ENCODE measurements at places on chromosomes 5 and 9.

GRCh38 chr9:93657331-93658111 lies 81.1 kb downstream of the PHF2 start:
- DNase-seq, result no peak

- DNase-seq, result no peak
These were observed 33.7 kb downstream of the ELP1 start for GRCh38 chr9:108900176-108900575.

GRCh38 chr5:140964356-140964755 lies 1.9 kb upstream of the PCDHAC2 start:
- DNase-seq, result no peak

DNA sequence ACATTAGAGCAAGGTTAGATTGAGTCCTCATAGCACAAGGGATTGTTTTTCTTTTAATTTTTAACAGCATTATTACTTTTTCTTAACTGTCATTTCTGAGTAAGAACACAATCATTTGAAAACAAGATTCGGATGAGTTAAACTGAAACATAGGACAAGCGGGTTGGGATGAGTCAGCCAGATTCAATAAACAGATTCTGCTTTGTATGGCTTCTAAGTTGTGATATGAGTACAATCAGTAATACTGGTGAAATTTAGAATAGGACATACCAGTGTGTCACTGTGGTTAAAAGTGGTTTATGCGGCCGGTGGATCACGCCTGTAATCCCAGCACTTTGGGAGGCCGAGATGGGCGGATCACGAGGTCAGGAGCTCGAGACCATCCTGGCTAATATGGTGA lies 364.3 kb upstream of the CDH10 start:
- DNase-seq, result no peak

DNA sequence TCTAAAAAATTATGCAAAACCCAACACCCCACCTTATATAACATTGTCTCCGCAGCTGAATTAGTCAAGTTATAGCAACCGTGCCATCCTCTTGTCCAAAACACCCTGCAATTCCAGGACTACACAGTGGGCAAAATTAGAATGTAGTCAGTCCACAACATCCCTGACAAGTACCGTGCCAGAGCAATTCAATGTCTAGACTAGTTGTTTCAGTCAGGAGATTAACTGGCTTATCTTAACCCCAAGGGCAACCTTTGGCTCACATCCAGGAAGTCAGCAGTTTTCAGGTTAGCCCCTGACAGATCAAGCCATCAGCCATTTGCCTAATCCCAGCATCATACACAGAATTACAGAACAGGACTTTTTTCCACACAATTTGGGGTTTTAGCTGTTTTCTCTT lies 240.8 kb upstream of the TMEM161B start:
- no peak for DNase-seq

- DNase-seq, result no peak
These were observed 53.0 kb upstream of the GRAMD2B start for GRCh38 chr5:126369995-126370731.

DNA sequence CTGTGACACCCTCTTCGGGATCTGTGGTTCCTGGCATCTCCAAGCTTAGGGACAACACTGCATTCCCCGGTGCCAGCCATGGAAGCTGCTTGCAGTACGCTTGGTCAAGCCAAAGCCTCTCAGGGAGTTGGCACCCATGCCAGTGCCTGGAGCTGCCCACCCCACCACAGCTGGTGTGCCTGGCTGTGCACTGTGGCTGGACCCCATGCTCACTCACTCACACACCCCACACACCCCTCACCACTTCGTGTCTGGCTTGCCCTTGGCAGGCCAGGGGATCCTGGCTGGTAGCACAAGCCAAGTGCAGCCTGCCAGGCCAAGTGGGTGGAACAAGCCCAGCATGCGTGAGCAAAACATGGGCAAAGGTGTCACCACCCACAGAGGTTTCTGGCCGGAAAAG lies 324.5 kb upstream of the PTGER4 start:
- DNase-seq, result no peak

- DNase-seq, result no peak
These were observed 47.7 kb downstream of the SH3RF2 start for GRCh38 chr5:145984072-145984471.

DNA sequence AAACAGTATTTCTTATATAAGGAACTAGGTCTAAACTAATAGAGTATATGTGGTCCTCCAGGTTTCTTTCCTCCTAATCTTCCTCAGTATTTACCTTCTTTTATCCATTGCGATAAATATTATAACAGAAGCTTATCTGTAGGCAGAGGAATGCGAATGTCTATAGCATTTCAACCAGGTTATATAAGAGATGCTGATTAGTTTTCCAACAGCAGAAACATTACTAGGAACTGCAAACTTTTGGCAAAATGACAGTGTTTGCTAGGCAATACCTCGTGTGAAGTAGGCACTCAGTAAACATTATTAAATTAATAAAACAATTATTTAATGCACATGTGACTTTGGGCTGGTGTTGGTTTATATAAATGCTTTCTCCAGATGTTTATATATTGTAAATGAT lies 206.5 kb downstream of the GABRB2 start:
- DNase-seq, result no peak

DNA sequence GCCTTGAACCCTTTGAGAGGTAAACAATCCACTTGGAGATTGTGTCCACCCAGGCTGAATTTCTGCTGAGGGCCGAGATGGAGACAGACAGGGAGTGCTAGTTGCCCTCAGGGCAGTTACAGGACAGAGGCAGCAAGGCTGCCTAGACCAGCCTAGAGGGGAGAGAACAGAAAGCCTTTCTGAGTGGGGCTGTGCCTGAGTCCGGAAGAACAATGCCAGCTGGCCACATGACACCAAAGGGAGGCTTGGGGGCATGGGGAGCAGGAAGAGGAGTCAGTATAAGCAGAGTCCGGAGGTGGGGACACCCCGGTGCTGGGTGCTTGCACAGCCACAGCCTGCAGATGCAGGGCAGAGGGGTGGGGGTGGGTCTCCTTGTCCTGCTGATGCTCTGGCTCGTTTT lies 145.7 kb downstream of the CFAP90 start:
- DNase-seq, result no peak

DNA sequence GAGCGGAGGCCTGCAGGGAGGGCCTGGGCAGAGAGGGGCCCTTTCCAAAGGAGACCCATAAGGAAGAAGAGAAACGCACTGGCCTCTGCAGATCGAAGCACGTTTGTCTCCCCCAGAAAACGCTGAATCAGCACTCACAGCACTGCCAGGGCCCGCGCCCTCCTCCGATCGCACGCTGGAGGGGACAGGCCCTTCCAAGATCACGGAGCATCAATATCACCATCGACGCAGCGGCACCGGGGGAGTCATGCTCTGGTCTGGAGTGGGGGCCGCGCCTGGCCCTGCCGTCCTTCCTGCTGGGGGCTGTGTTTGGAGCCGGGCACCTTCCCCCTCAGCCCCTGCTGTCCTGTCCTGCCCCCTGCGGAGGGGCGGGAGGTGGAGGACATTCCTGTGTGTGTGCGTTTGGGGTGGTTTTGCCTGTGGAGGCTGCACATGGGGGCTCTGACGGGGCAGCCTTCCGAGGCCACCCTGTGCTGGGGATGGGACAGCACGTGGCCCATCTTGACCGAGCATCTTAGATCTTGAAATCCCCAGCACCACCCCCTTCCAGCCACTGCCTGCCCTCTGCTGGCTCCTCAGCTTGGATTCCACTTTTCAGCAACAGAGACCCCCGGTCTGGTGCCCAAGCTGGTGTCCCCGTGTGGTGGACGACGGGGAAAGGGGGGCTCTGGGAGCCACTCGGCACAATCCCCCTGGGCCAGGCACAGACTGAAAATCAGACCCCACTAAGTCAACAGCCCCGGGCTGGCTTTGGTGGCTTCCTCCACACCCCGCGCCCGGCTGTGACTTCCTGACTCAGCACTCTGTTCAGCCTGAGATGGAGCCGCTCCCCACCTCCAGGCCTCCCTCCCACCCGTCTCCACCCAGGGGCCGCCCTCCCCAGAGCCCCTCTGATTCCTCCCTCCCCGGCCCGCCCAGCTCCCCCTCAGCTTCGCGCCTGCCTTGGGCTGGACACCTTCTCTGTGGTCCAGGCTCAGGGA lies 8.3 kb downstream of the TMEM250 start:
- DNase-seq, result no peak

DNA sequence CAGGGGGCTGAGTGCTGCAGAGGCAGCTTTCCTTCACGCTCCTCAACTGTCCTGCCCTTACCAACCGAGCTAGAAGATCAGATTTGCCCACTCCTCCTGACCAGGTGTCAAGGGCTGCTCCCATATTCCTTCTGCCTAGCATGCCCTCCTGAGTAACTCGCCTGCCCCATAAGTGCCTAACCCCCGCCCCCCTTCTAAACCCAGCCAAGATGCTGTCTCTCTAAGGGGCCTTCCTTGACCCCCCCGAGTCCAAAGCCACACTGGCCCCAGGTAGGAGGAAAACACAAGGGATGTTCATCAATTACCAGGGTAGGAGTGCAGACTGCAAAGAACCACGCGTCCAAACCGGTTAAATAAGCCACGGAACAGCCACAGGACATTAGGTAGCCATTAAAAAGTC lies 4.8 kb downstream of the CCDC69 start:
- DNase-seq, result no peak

DNA sequence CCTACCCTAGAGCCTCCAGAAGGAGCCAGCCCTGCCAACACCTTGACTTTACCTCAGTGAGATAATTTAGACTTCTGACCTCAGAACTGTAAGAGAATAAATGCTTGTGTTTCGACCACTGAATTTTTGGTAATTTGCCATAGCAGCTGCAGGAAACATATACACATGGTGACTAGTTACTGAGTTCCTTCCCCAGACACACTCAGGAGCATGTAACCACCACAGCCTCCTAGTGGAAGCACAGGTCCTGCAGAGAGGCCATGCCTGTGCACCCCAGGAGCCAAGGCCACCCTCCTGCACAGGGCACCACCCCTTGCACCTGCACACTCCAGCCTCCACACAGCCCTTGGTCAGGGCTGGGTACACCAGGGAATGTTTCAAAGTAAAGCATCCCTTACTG lies 7.6 kb upstream of the CAMSAP1 start:
- no peak for DNase-seq

DNA sequence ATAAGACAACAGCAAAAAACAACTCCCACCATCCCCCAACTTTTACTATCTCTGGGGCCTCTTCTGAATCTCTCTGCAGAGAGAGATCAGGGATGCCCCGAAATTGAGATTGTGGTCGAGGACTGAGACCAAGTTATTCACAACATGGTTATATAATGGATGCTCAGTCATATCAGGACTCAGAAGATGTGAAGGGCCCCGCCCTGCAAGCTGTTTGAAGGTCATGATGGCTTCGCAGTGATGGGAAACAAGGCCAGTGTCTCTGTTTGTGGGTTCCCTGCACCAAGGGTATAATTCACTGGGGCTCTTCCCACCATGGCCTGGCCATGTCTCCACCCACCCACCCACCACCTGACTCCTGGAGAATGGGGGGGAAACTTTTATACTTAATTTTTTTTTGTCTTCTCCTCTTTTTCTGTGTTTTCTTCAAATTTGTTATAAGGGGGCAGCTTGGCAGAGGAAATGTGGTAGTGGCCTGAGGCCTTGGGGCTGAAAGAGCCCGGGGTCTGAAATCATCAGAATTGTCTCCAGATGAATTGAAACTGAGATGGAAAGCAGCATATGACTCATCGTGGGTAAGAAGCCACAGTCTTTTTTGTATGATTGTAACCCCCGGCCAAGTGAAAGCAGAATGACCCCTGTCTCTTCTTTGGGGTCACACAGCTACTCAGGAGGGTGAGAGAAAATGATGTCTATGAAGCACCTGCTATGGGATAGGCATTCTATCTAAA lies 15.0 kb upstream of the TEX48 start:
- DNase-seq, result no peak

GRCh38 chr5:137264041-137264440 lies 235.1 kb downstream of the SPOCK1 start:
- DNase-seq, result no peak

GRCh38 chr5:139474890-139475791 lies 4.3 kb downstream of the SMIM33 start:
- DNase-seq, result no peak

GRCh38 chr5:31194892-31195555 lies 1.5 kb downstream of the CDH6 start:
- DNase-seq, result no peak

DNA sequence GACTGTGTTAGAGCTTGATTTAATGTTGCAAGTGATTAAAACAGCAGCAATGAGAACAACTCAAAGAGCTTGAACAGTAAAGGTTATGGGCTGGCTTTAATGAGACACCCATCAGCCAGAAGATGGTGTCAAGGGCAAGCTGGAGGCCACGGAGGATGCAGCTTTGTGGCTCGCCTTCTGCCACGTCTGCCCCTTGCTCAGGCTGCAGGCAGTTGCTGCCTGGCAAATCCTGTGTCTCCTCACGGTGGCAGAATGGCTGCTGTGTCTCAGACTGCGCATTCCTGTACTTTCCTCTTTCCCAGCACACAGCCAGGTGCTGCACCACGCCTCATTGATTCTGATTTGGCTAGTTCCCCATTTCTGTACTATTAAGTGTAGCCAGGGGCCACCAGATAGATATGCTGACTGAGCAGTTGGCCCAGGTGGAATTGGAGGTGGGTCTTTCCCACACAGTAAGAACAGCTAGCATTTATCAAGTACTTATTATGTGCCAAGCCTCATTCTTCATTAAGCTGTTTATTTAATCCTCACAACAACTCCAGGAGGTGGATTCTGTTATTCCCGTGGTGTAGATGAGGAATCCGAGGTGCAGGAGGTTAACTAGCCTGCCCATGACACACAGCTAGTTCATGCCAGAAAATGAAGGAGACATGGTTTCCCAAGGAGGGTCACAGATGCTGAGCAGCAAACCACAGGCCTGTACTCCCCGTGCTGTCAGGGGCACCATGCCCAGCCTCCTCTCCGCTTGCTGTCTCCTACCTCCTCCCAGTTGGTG lies 3.5 kb downstream of the NXNL2 start:
- no peak for DNase-seq

- DNase-seq, result no peak
These were observed 33.7 kb upstream of the ITGA1 start for GRCh38 chr5:52754051-52754450.

DNA sequence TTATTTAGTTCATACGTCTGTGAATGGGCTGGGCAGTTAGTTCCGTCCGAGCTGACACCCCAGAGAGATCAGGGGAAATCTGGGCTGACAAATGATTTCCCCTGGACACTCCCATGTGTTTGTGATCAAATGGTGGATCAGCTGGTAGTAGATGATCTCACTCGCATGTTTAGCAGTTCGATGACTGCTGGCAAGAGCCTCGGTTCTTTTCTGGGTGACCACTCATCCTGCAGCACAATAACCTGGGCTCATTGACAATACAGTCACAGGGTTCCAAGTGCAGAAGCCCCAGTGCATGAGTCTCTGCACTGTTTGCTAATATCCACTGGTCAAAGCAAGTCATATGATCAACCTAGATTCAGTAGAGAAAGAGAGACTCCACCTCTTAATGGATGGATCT lies 155.9 kb downstream of the NR2F1-AS1 start:
- no peak for DNase-seq

- DNase-seq, result no peak
These were observed 23.6 kb upstream of the LHFPL2 start for GRCh38 chr5:78672154-78672553.

GRCh38 chr5:101278011-101278687 lies 375.1 kb upstream of the ST8SIA4 start:
- no peak for DNase-seq

DNA sequence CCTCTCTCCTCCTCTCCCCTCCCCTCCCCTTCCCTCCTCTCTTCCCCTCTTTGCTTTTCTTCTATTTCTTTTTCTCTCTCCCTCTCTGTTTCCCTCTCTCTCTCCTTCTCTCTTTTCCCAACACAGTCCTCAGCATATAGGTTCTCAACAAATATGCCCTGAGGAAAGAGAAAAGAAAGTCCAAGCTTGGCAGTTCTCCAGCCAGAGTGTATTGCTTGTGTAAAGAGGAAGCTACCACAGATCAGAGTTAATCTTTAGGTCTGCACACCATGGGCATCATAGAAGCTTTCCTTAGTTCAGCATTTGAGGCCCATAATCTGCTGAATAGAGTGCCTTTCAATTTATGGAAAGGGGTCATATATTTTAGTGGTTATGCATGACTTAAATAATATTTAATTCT lies 382.8 kb upstream of the WWC1 start:
- DNase-seq, result no peak

Measured in right renal pelvis (tissue), 4 donors.